OCI-LY7 (cell line): ENCODE measurements at places on chromosomes 5 and 9.

DNA sequence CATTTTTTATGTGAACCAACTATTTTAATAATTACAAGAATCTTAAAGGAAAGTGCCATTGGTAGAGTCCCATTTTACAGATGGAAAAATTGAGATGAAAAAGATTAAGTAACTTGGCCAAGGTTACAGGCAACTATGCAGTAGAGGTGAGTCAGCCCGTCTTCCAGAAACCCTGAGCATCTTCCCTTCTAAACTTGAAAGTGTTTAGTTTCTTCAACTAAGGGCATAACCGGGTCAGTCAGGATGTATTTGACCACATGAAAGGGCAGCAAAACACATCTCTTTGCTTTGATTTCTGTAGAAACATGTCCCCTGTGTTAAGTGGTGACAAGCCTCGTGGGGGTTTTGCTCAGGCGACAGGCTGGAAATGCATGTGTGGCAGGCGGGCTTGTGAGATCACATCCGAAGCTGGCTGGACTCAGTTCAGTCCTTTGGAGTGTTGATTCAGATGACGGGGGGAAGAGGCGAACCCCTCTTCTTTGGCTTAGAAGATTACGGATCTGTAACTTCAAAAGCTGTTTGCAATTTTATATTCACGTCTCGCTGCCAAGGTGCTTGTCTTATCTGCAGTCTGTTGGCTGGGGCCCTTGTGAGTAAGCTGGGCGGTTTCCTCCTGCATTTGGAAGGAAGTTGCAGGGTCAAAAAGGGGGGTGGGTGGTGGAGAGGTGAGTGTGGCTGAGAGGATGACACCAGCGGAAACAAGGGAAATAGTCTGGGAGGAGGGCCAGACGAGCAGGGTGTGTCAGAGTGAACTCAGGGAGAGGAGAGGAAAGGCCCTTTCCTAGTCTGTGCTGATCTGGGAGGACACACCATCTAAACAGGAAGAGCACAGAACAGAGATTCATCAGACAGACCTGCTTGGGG, 78.9 kb upstream of the RPS23 start:
- no peak for DNase-seq

DNA sequence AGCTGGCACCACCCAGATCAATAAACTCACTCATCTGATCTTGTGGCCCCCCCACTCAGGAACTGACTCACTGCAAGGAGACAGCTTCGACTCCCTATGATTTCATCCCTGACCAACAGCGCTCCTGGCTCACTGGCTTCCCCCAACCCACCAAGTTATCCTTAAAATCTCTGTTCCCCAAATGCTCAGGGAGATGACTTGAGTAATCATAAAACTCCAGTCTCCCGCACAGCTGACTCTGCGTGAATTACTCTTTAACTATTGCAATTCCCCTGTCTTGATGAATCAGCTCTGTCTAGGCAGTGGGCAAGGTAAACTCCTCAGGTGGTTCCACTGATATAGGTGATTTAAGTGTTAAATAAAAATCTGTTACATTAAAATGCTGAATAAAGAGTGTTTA, 1.9 kb upstream of the TRIM32 start:
- DNase-seq = no peak

DNA sequence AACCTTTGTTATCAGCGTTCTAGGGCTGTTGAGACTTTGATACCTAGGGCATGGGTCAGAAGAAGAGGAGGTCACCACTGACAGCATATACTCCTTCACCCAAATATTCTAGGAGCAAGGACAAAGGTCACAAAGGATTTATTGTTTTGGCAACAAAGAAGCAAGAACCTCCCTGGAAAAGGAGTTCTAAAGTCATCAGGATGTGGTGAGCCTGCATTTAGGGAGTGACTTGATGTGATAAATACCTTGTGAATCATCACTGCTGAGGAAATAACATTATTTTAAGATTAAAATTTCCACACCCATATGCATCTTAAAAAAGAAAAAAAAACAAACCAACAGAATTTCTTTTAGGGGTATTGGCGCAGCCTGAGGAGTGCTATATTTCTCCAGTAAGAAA, 13.9 kb downstream of the IFNA1 start:
- DNase-seq = no peak

- no peak for DNase-seq
Measured at GRCh38 chr5:17257705-17258273, 40.4 kb downstream of the BASP1 start.

DNA sequence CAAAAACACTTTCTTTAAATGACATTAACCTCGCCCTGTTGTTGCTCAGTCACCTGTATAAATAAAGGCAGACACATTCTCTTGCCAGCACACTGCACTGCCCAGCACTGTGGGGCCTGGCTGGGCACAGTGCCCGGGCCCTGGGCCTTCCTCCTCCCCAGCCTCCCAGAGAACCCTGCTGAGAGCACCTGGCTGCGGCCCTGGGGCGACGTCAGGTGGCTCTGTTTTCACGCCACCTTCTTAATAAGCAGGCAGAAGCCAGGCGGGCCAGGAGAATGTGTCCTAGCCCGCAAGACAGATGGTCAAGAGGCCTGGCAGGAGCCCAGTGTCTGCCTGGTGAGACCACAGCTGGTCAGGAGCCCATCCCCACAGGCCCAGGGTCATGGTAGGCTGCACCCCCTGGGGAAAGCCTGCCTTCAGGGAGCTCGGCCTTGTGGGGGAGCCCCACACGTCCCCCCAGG, 8.2 kb upstream of the AGPAT2 start:
- no peak for DNase-seq
